HFF-Myc (cell line): ENCODE measurements at places on chromosomes 5 and 9.
A peak's percentile ranks its signal among the peaks of the same experiment; 100 is the strongest.

- peak; percentile 67 for DNase-seq
These were observed 114.8 kb downstream of the TLE4 start for GRCh38 chr9:79686381-79687130.

DNA sequence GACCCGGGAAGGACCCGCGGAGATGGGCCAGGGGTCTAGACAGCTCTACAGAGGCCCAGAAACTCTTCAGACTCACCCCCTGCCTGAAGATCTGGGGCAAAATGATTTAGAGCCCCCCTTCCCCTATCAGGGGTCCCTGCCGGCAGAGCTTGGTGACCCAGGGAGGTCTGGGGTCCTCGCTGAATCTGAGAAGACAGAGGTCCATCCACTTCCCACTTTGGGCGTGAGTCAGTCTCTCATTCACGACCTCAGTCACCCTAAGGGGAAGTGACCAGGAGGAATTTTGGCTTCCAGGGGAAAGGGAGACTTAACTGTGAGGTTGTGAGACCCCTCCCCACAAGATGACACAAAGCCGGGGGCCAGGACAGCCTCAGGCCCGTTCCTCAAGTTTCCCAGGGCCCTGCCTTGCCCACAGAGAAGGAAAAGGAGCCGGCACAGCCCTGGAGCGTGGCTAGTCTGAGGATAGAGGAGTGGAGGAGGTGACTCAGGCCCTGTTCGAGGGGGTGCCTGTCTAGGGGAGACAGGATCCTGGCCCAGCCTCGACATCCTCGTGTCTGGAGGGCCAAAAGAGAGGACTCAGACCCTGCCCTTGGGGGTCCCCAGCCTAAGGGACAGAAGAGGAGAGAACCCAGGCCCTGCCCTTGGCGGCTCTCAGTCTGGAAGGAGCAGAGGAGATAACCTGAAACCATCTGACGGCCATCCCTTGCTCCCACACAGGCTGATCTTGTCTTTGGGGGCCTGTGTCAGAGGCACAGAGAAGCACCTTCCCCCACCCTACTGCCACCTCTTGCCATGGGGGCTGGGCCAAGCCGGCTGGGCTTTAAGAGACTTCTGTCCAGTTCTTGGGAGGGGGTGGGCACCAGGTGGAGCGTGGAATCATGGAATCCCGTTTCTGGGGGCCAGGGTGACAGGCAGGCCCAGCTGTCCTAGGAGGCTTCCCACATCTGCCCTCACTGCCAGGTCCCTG, 889 bp downstream of the PDLIM4 start:
- DNase-seq: no peak

- peak; percentile 82 for DNase-seq
These were observed 41.6 kb upstream of the CD180 start for GRCh38 chr5:67238191-67238590.

DNA sequence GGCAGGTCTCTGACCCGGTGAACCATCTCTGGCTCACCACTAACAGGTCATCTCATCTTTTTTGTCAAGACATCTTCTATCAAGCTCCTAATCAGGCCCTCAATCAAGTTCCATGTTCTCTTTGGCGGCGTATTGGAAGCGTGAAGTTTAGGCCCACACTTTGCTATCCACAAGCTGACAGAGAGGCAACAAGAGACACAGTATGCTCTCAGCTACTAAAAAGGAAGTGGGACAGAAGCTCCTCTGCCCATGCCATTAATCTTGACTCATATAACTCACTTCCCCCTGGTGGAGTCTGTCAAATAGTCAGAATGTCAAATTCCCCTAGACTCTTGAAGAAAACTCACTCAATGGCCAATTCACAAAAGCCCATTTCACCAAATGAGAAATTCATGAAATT, 77.6 kb upstream of the TMC1 start:
- no peak for DNase-seq

DNA sequence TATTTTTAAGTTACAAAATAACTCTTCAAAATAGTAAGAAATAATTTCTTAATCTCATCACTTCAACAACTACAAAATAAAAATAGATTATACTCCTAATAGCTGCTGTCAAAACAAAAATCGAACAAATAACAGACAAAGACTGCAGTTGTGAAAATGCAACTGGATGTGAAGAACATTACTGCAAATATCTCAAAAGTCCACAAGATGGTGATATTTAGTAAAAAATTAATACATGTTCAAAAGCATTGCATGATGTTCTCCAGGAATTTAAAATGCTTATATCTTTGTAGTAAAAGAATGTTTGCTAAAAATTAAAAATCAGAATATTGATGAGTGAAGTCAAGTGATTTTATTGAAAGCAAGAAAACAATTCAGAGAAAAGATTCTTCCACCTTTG, 66.2 kb downstream of the MPDZ start:
- peak; percentile 2 for DNase-seq

DNA sequence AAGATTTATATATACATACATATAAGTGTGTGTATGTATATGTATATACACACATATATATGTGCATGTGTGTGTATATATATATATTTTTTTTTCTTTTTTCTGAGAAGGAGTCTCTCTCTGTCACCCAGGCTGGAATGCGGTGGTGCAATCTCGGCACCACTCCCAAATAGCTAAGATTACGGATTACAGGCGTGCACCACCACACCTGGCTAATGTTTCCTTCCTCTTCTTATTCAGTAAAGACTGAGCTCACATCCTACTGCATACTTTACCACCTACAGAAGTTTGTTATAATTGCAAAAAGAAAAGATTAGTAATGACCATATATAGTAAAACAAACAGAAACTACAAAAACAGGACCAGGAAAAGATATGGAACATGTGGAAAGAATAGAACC, 23.1 kb upstream of the ZNF354B start:
- no peak for DNase-seq

GRCh38 chr9:105142406-105143135, 101.9 kb upstream of the SLC44A1 start:
- no peak for DNase-seq
